Esophagus muscularis mucosa (tissue), 4 donors: ENCODE measurements at places on chromosomes 6 and 20. TPM values are rescaled to one million over a fixed set of nuclear protein-coding genes. Genes with fewer than 3 reads are reported as not detected.

Gene OR2B6
- not detected for total RNA-seq

Gene OXT
- total RNA-seq, result not detected

Gene GSTA2
- not detected for total RNA-seq

- no peaks in the 10 kb centered on the region for H3K36me3 ChIP-seq
- no peak overlapping the region for H3K4me3 ChIP-seq
- H3K27me3 ChIP-seq, result no peaks in the 10 kb centered on the region
- no peaks in the 10 kb centered on the region for H3K4me1 ChIP-seq
- DNase-seq, result no peak
- no peak overlapping the region for H3K27ac ChIP-seq
Measured at GRCh38 chr6:167717455-167717854, 109.3 kb upstream of the AFDN start.
